ENCODE measurements at places on chromosomes 2 and 18.

DNA sequence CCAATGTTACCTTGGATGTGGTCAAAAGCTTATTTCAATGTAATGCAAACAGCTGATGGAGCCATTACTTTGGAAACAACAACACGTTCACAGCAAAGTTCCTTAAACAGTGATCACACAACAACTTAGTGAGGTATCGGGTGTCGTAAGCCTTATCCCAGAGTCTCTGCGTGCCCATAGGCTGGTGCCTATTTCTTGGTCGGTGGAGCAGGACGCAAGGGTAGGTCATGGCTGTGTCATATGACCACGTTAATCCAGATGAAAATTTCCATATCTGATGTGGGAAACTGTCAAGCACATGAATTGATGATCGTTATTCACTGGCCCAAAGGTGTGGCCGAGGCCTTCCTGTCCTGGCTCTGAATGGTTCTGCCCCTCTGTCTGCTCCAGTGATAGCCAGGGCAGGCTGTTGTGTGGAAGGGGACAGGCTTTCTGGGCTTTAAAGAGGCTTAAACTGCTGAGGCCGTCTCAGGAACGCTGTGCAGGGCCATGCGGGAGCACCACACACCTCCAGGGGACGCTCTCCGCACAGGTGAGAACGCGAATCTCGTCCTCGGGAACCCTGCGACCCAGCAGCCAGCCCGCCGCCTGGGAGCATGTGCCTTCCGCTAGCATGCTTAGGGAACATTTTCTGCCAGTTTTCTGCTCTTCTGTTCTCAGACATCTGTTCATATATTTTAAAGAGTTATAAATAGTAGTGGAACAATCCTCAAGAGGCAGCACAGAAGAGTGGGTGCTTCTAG, 90.6 kb downstream of the KCTD1 start:
- peaks cover 4% of the 10 kb centered on the region for H3K4me1 ChIP-seq
- no peak overlapping the region for H3K27ac ChIP-seq
- no peak for DNase-seq
- H3K27me3 ChIP-seq: no peaks in the 10 kb centered on the region
- H3K36me3 ChIP-seq: no peaks in the 10 kb centered on the region

- peaks cover 1% of the 10 kb centered on the region for H3K27me3 ChIP-seq
- H3K4me3 ChIP-seq: no peak overlapping the region
- peaks cover 8% of the 10 kb centered on the region for H3K4me1 ChIP-seq
- no peaks in the 10 kb centered on the region for H3K36me3 ChIP-seq
- H3K27ac ChIP-seq: no peak overlapping the region
These were observed 78.6 kb upstream of the GALNT5 start for GRCh38 chr2:157178874-157179273.

GRCh38 chr2:184554736-184555135, 43.6 kb upstream of the ZNF804A start:
- no peaks in the 10 kb centered on the region for H3K27me3 ChIP-seq
- H3K36me3 ChIP-seq: no peaks in the 10 kb centered on the region
- H3K4me3 ChIP-seq: no peak overlapping the region
- no peak overlapping the region for H3K27ac ChIP-seq
- H3K4me1 ChIP-seq: no peaks in the 10 kb centered on the region

- H3K4me1 ChIP-seq: peaks cover 45% of the 10 kb centered on the region
- no peaks in the 10 kb centered on the region for H3K27me3 ChIP-seq
- H3K4me3 ChIP-seq: peak overlapping the region; percentile 81
- H3K27ac ChIP-seq: peak overlapping the region; percentile 92
- H3K36me3 ChIP-seq: peaks cover 14% of the 10 kb centered on the region
- no peak for DNase-seq
These were observed 30.3 kb downstream of the LPIN2 start for GRCh38 chr18:2982452-2983269.

GRCh38 chr2:166332106-166332505, 43.6 kb downstream of the SCN9A start:
- H3K4me3 ChIP-seq: no peak overlapping the region
- no peaks in the 10 kb centered on the region for H3K4me1 ChIP-seq
- H3K27me3 ChIP-seq: no peaks in the 10 kb centered on the region

DNA sequence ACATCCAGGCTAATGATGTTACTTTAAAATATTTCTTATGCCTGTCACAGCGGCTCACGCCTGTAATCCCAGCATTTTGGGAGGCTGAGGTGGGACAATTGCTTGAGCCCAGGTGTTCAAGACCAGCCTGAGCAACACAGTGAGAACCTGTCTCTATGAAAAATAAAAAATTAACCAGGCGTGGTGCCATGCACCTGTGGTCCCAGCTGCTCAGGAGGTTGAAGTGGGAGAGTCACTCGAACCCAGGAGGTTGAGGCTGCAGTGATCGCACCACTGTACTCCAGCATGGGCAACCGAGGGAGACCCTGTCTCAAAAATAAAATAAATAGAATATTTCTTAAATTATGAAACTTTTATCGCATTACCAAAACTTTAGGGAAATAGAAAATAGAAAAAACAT, 28.1 kb upstream of the ACTR3 start:
- no peaks in the 10 kb centered on the region for H3K4me1 ChIP-seq
- H3K27me3 ChIP-seq: peaks cover 10% of the 10 kb centered on the region
- H3K27ac ChIP-seq: no peak overlapping the region
- H3K4me3 ChIP-seq: no peak overlapping the region

DNA sequence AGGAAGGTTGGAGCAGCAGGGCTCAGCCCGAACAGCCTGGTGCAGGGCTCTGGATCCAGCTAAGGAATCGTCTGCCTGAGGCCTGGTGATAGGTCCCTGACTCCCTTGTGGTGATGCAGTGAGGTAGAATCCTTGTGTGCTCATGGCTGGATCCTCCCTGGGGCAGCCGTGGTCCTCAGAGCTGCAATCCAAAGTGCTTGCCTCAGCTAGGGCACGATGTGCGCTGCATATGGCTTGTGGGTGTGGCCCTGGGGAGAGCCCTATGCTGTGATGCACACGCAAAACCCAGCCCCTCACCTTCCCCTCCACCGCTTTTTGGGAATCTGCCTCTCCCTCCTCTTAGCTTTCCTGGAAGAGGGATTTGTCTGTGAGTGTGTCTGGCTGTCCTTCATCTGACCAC, 142.2 kb downstream of the DYSF start:
- H3K4me3 ChIP-seq: no peak overlapping the region
- no peak for DNase-seq
- H3K27ac ChIP-seq: no peak overlapping the region

DNA sequence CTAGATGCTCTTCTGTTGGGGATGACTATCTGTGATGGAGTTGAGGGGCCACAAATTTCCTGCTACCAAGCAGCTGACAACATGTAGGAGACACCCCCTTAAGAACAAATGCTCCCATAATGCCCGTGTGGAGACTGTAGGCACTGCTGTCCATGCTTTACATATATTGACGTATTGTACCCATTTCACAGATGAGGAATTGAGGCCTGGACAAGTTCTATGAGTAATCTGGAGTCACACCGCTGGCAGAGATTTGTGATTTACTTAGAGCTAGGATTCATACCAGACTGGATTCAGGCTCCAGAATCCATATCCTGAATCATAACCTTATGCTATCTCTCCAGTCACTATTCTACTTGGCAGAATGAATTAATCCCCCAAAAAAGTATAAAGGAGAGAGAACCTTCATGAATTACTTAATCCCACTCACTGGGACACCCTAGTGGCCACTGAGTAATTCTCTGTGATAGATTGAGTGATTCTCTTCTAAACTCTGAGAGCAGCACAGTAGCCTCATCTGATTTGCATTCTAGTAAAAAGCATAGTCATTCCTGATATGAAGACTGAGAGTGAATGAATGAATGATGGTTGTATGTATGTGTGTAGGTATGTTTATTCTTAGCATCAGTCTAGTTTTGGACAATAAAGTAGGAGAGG, 460.7 kb upstream of the MEIS1 start:
- H3K4me1 ChIP-seq: no peaks in the 10 kb centered on the region
- DNase-seq: no peak
- H3K27me3 ChIP-seq: no peaks in the 10 kb centered on the region
- H3K27ac ChIP-seq: no peak overlapping the region

DNA sequence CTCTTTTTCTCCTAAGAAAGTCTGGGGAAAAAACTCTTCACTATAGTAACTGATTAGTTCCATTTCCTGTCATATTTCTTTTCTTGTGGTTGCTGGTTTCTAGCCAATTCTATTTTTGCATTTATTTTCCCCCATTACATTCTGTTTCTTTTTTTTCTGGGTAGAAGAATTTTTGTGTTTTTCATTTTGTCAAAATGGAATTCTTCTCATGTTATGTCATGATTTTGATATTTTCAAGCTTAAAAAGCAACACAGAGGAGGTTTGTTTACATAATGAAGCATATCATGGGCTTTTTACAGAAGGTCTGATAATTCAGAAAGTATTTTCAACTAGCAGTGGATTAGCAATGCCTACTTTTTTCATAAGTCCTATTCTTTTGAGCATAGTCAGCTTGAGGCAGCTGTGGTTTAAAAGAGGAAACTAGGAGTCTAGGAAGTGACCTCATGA, 102.0 kb downstream of the MAP2 start:
- H3K4me1 ChIP-seq: no peaks in the 10 kb centered on the region
- H3K4me3 ChIP-seq: no peak overlapping the region
- DNase-seq: no peak
- no peaks in the 10 kb centered on the region for H3K27me3 ChIP-seq
- no peaks in the 10 kb centered on the region for H3K36me3 ChIP-seq

DNA sequence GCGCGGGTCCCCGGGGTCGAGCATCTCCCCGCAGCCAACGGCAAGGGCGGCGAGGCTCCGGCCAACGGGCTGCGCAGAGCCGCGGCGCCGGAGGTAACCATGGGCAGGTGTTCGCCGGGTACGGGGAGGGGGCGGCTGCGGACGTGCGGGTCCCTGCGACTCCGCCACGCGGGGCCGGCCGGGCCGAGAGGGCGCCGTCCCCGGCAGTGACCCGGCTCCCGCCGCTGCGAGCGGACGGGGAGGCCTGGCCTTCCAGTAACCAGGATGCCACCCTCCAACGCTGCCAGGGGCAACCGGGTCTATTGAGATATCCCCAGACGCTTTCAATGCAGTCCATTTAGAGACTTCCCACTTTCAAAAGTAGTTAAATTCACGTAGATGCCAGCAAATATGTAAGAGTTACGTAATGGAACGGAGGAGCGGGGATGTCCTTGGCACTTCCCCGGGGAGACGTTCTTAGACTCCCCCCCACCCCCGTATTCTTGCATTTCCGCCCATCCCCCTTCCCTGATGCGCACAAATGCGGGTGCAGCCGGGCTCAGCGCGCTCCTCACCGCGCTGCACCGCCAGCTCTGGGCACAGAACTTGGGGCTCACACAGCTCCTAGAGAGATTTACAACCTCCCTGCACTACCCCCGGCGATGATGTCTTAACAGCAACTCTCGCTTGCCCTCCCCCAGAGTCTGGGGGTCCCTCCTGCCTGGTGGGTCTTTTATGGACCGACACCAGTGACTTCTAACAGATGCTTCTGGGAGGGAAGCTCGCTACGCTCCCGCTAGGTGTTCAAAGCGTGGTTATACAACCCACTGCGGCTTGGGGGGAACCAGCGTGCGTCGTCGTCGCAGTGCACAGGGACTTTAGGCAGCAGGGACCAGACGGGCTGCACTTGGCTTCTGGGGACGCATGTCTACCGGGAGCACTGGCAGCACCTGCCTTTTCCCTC, 657 bp downstream of the SGPP2 start:
- DNase-seq: no peak
- peak overlapping the region; percentile 77 for H3K4me3 ChIP-seq
- H3K27ac ChIP-seq: no peak overlapping the region

GRCh38 chr18:317618-318017, 49.8 kb upstream of the THOC1 start:
- no peak overlapping the region for H3K27ac ChIP-seq
- peaks cover 22% of the 10 kb centered on the region for H3K27me3 ChIP-seq
- H3K4me1 ChIP-seq: peaks cover 1% of the 10 kb centered on the region
- no peak for DNase-seq
- no peak overlapping the region for H3K4me3 ChIP-seq

- H3K4me3 ChIP-seq: peak overlapping the region; percentile 91
- no peaks in the 10 kb centered on the region for H3K27me3 ChIP-seq
- H3K36me3 ChIP-seq: peaks cover 41% of the 10 kb centered on the region
- peaks cover 40% of the 10 kb centered on the region for H3K4me1 ChIP-seq
- DNase-seq: peak; percentile 81
- peak overlapping the region; percentile 99 for H3K27ac ChIP-seq
These were observed 766 bp downstream of the MAP3K2 start for GRCh38 chr2:127386764-127387654.

DNA sequence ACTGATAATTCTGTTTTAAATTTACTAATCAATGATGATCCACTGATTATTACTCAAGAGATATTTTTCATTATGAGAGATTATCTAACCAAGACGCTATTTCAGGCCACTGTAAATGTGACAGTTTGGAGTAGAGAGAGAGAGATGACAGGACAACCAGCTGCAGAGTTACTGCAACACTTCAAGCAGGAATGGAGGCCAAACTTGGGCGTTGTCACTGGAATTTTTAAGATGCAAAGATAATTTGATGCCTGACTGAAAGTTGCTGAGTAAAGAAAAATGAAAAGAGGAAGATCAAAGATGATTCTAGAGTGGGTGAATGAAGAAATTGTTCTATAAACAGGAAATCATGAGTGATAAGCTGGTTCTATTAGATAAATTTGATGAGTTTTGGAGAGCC, 1302.1 kb upstream of the TMEFF2 start:
- no peak for DNase-seq
- no peaks in the 10 kb centered on the region for H3K36me3 ChIP-seq
- H3K4me3 ChIP-seq: no peak overlapping the region

- H3K36me3 ChIP-seq: peaks cover 8% of the 10 kb centered on the region
- H3K27ac ChIP-seq: no peak overlapping the region
- no peak for DNase-seq
- no peaks in the 10 kb centered on the region for H3K4me1 ChIP-seq
These were observed 35.6 kb upstream of the DYNC2LI1 start for GRCh38 chr2:43738257-43738656.

DNA sequence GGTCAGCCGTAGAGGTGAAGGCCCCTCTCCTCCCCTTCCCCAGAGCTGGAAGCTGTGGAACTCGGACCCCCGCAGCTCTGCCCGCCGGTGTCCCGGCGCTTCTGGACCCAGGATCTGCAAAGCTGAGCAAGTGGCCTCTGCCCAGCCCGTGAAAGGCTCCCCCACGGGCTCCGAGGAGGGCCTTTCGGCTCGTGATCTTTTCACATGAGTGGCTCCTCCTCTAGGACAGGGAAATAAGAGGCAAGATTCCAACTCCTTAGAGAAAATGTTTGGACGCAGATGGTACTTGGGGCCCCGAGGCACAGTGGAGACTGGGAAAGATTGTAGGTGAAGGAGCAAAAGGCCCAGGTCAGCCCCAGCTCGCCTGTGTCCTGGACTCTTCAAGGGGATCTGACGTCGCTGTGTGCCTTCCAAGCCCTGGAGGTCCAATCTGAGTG, 48.2 kb upstream of the SP3 start:
- peak overlapping the region; percentile 90 for H3K27ac ChIP-seq
- peaks cover 3% of the 10 kb centered on the region for H3K27me3 ChIP-seq
- H3K4me1 ChIP-seq: peaks cover 11% of the 10 kb centered on the region
- DNase-seq: no peak
- H3K4me3 ChIP-seq: peak overlapping the region; percentile 81
- H3K36me3 ChIP-seq: peaks cover 4% of the 10 kb centered on the region

GRCh38 chr2:55511508-55512124, 7.9 kb upstream of the CFAP36 start:
- H3K4me3 ChIP-seq: no peak overlapping the region
- no peak for DNase-seq
- no peak overlapping the region for H3K27ac ChIP-seq
- no peaks in the 10 kb centered on the region for H3K4me1 ChIP-seq
- no peaks in the 10 kb centered on the region for H3K27me3 ChIP-seq

GRCh38 chr2:139067874-139068273, 287.7 kb upstream of the NXPH2 start:
- no peak overlapping the region for H3K4me3 ChIP-seq
- DNase-seq: no peak
- no peaks in the 10 kb centered on the region for H3K4me1 ChIP-seq
- H3K36me3 ChIP-seq: peaks cover 3% of the 10 kb centered on the region

All from effector memory CD8-positive, alpha-beta T cell (primary cell).